Activated CD4-positive, alpha-beta memory T cell treated with anti-CD3 and anti-CD28 coated beads for 36 hours (primary cell): ENCODE measurements at places on chromosomes 2 and 18.

DNA sequence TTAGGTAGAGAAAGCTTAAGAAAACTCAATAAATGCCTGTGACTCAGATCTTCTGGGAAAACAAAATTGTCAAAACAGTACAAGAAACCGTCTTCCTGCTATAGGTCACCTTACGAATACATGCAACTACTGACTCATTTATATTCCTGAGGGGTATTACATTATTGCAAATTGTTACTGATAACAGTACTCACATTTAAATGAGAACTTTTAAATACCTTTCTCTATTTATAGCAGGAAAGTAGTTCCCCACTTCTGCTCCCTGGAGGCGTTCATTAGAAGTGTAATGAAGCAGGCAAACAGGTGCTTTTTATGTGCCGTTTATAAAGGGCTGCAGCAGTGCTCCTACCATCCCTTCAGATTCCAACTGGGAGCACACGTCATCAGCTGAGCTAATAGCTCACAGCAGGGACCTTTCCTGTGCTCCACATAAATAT is 65.1 kb upstream of the RPRM start:
- DNase-seq, result peak; percentile 13

DNA sequence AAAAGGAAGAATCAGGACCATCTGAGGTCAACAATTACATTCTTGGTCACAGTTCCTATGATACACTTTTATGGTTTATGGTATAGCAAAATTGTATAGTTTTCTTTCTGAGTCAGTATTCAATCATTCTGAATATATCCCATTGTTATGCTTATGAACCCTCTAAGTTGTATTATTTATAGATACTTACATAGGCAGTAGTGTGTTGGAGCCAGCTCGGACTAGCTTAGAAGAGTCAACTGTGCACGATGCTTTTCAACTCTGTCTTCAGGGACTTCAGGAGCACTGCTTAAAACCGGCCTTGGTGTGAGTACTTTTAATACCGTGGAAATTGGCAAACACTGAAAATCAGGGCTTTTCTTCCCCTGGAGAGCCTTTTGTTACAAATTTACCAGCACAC is 215.7 kb downstream of the IKZF2 start:
- DNase-seq, result no peak

- no peak for DNase-seq
Measured at GRCh38 chr2:216635171-216635570, 2.0 kb downstream of the IGFBP2 start.

DNA sequence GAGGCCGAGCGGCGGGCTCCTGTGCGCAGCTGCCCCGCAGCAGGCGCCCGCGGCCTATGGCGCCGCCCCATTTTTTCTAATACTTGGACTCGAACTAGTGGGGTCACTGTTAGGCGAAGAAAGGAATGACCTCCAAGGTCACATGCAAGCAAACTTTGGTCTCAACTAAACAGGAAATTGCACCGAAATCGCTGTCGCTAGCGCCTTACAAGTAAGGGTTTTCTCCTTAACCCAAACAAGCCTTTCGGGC is 339 bp downstream of the ACAA2 start:
- DNase-seq, result no peak

DNA sequence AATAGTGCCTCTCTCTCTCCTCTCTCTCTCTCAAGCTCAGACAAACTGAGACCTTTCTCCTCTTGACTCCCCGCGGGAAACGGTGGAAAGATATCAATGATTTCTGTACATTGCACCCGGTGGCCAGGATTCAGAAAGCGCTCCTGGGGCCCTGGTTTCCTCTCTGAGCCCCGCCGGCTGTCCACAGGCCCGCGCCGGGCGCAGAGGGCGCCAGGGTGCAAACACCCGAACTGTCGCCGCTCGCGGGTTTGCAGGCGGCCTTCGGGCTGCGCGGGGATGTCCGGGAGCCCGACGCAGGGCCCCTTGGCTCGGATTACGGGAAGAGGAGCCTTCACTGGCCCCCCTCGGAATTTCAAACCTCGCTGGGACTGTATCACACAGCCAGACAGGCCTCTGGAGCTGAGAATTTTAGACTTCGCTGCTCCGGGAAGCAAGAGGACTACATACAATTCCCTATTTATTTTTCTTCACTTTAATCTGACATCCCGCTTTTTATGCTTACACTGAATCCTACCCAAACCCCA is 5.2 kb upstream of the EN1 start:
- DNase-seq, result no peak

DNA sequence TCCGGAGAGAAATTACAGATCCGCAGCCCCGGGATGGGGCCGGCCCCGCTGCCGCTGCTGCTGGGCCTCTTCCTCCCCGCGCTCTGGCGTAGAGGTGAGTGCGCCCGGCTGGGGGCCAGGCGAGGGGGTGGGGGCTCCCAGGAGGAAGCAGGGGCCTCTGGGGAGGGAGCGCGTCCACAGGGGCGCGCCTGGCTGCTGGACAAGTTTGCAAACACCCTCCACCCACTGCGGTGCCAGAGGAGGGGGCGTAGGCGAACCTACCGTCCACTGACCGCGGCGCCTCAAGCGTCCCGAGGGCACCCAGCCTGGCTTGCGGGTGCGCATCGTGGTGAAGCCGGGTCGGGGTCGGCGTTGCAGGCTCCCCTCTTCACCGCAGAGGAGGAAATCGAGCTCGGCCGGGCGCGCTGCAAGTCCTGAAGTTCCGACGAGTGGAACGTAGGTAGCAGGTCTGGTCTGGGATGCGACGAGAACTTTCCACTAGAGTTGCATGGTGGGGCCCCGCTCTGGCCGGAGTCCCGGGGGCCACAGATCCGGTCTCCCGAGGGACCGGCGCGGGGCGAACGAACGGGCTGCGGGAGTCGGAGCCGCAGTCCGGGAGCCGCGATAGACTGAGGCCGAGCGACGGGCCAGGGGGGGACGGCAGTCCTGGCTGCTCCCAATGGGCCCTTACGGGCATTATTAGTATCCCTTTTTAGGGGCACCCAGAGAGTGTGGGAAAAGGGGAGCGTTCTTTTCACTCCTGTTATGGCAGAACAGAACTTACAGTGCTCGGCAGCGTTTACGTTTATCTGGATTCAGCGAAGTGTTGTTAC is 502 bp downstream of the MERTK start:
- DNase-seq, result peak; percentile 33

- no peak for DNase-seq
Measured at GRCh38 chr2:154391051-154391450, 307.4 kb upstream of the KCNJ3 start.

GRCh38 chr2:143132355-143132754 is 3.1 kb downstream of the ARHGAP15 start:
- peak; percentile 54 for DNase-seq

- DNase-seq, result no peak
Measured at GRCh38 chr2:45191146-45191863, 182.1 kb upstream of the SIX2 start.

DNA sequence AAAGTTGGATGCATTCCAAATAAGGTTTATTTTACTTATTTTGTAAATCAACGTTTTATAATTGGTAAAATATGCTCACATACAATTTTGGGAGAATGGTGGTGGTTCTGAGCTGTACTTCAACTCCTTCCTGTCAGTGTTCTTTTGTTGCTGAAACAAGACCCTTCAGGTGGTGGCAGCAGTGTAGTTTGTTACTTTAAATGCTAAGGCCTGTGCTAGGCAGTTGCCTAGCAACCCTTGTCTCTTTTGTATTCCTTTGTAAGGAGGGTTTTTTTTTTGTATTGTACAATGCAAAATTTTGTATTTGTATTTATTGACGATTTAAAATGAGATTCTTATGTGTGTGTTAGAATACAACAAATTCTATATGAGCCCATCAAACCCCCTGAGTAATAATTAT is 166.0 kb upstream of the FAM98A start:
- DNase-seq, result no peak

DNA sequence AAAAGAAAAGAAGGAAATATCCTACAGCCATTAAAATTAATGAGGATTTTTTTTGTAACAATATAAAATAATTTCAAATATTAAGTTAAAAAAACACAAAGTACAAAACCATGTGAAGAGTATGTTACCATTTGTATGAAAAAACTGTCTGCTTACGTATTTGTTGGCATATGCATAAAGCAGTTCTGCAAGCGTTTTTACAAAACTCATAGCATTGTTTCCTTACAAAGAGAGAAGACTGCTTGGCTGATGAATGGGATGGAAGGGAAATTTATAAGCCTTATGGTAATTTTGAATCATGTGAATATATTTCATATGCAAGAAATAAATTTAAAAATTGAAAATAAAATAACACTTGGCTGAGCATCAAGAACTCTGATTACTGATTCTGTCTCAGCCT is 63.1 kb downstream of the METTL4 start:
- DNase-seq, result no peak

- peak; percentile 80 for DNase-seq
Measured at GRCh38 chr2:25825238-25825637, 53.0 kb downstream of the ASXL2 start.

GRCh38 chr18:8942909-8943545 is 159.5 kb upstream of the NDUFV2 start:
- DNase-seq, result no peak

GRCh38 chr2:187876554-187876953 is 322.3 kb upstream of the TFPI start:
- no peak for DNase-seq

DNA sequence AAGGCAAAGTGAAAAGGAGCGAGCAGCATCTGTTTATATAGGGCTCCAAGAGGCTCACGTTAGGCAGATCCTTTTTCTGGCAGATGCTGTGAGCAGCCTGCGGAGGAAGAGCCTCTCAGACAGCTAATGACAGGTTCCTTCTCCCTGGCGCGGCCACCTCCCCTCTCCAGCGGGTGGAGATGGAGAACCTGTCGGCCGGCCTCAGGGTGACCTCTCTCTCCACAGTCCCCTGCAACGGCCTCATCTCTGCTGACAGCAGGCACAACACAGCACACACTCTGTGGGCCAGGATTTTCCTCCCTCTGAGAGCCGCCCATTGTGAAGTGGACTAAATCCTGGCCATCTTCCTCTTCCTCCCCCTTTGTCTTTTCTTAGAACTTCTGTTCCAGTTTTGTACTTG is 119.8 kb downstream of the PRKCE start:
- DNase-seq, result no peak

- no peak for DNase-seq
Measured at GRCh38 chr2:223076573-223076972, 24.6 kb downstream of the KCNE4 start.

GRCh38 chr2:19801367-19802080 is 100.3 kb downstream of the TTC32 start:
- DNase-seq, result no peak

DNA sequence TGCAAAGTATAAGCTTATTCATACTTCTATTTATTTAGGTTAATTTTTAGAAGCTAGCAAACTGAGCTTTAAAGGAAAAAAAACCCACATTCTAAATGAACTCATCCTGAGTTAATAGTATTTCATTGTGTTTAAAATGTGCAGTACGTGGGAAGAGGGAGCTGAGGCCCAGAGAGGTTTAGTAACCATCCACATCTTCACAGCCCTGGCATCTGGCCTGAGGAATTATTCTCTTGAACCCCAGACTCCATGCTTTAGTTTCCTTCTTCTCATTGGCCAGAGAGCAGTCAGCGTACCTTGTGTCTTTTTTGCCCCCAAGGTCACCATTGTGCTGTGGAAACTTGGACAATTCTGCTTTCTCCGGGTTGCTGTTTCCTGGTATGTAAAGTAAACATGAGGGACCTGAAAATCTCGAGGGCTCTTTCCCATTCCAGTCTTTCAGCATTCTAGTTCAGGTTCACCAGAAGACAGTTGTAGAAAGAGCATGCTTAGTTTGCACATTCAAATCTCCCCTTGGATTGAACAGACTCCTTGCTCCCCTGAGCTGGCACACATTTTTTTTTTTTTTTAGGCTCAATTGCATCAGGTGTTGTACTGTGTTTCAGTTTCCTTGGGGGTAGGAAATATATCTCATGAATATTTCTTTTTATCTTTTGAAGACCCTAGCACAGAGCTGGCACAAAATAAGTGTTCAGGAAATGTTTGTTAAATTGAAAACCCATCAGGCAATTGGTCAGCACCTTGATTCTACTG is 81.4 kb downstream of the MYCN start:
- no peak for DNase-seq

DNA sequence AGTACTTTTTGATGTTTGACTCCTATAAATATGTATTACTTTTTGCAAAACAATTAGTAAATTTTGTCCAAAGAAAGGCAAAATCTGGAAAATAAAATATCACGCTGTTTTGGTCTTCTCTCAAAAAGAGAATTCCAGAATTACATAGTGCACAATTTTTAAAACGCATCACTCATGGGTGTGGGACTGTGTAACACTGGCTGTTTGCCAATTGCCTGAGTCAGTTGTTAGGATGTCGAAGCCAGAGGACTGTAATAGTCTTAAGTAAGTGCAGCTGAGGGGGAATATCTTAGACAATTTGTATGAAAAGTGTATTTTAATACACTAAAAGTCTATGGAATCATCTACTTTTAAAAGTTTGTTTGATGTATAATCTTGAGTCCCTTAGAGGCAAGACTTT is 24.1 kb upstream of the EPHA4 start:
- no peak for DNase-seq

GRCh38 chr18:23301972-23302371 is 151.1 kb upstream of the RIOK3 start:
- DNase-seq, result no peak

DNA sequence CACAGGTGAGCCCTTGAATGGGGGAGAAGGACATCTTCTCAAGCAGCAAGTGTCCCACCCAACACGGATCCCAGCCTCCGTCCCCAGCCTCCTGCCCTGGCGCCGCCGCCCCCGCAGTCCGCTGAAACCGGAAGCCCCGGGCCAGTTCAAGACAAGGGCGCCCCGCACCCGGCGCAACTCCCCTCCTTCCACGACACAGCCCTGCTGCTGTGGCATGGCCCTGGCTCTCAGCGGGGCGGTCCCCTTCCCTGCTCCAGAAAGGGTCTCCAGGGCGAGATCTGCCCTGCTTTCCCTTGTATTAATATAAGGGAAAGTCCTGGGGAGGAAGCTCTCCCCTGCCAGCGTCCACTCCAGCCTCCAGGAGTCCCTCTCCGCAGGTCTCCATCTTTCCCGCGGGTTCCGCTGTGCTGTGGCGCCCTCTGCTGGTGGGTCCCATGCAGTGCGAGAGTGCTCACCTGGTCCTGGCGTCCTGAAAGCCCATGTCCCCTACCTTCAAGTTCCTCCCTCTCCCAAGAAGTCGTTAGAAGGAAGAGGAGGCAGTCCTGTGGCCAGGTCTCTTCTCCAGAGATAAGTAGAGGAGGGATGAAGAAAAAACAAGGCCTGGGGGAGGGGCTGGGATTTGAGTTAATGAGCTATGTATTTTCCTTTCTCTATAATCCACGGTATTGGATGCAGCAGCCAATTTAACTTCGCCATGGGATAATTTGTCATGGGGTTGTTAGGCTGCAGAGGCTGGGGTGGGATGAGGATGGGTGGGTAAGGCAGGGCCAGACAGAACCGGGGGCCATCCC is 176.0 kb downstream of the SMAD2 start:
- peak; percentile 71 for DNase-seq

DNA sequence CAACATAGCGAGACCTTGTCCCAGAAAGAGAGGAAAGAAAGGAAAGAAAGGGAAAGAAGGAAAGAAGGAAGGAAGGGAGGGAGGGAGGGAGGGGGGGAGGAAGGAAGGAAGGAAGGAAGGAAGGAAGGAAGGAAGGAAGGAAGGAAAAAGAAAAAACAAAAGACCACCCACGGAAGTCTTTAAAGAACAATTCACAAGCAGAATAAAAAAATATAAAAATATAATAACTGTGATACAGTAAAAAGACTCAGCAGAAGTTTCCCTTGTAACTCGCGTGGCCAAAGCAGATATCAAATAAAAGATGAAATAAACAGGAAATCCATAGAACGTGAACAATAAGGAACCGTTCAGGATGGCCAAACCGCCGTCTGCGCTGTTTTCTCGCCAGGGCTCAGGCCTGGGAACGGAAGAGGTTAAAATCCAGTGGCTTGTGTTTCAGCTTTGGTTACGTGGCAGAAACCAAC is 1.2 kb upstream of the SLC1A4 start:
- no peak for DNase-seq
